Caco-2 (cell line): ENCODE measurements at places on chromosomes 6 and 20. TPM values are rescaled to one million over a fixed set of nuclear protein-coding genes. Genes with fewer than 3 reads are reported as not detected.

GRCh38 chr6:109222848-109223247 is 127.5 kb downstream of the CEP57L1 start:
- no peak for DNase-seq
- no peak overlapping the region for H3K27ac ChIP-seq
- no peak overlapping the region for H3K4me3 ChIP-seq
- H3K27me3 ChIP-seq = peaks cover 1% of the 10 kb centered on the region; the same call in 1 of the 2 replicates
- H3K4me1 ChIP-seq = no peaks in the 10 kb centered on the region

- no peak overlapping the region for H3K4me3 ChIP-seq
- no peaks in the 10 kb centered on the region for H3K27me3 ChIP-seq
- peaks cover 67% of the 10 kb centered on the region for H3K4me1 ChIP-seq
- H3K27ac ChIP-seq = peak overlapping the region; percentile 18
- no peaks in the 10 kb centered on the region for H3K36me3 ChIP-seq
- DNase-seq = no peak
These were observed 20.1 kb downstream of the DCBLD1 start for GRCh38 chr6:117502580-117502979.

ELOVL2 gene
- not detected in 2 replicates for total RNA-seq

DNA sequence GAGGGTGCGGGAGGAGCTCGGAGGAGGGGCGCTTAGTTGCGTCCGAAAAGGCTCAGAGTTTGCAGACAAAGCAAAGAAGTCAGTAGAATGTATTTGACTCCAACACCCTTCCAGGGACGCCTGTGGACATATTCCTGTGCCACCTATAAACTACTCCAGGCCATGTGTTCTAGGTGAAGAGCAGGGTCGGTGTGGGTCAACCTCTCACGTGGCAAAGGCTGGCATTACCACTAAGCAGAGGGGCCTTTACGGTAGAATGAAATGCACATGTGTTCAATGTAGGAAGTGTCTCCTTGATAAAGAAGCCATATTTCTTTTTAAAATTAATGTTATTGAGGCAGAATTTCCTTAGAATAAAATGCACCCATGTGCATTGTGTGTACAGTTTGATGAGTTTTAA is 15.4 kb downstream of the SIRT5 start:
- no peaks in the 10 kb centered on the region for H3K27me3 ChIP-seq
- H3K27ac ChIP-seq = no peak overlapping the region
- no peaks in the 10 kb centered on the region; the same call in 1 of the 2 replicates for H3K36me3 ChIP-seq
- H3K4me1 ChIP-seq = no peaks in the 10 kb centered on the region

CYP21A2 gene
- total RNA-seq = not detected in 2 replicates

- H3K4me3 ChIP-seq = no peak overlapping the region
- no peak overlapping the region for H3K27ac ChIP-seq
- DNase-seq = no peak
- no peaks in the 10 kb centered on the region for H3K27me3 ChIP-seq
- H3K4me1 ChIP-seq = no peaks in the 10 kb centered on the region
These were observed 56.5 kb upstream of the RNF144B start for GRCh38 chr6:18330548-18331081.

DNA sequence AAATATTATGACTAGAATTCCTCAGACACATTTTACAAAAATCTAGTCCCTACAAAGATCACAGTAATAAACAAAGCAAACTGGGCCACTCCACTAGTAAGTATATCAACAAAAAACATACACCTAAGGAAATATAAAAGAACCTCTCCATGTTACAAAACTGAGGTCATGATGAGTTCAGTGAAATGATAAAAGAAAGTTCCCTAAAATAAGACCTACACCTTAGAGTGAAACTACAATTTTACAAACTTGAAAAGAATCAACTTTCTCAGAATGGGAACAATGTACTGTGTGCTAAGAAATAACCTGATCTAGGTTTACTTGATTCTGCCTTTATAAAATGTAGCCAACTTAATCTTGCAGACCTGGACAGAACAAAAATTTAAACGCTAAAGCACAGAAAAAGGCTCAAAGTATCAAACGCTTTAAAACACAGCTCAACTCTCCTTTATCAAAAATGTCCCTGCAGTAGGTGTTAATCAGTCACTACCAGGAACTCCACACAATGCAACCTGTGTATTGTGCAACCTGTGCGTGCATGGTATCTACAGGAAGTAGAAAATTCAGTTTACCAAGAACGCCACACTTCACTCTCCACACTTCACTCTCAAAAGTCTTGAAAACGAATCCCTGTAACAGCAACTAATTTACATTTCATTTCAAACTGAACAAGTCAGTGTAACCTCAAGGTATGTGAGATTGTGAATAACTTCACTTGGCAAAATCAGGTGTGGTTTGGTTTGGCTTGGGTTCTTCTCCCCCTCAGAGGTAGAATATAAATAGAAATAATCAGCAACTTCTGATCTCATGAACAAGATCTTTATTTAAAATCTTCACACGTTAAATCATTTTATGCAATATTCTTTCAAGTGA is 1.8 kb downstream of the RALGAPA2 start:
- no peaks in the 10 kb centered on the region for H3K36me3 ChIP-seq
- DNase-seq = peak; percentile 61
- H3K27ac ChIP-seq = peak overlapping the region; percentile 24
- H3K4me1 ChIP-seq = peaks cover 15% of the 10 kb centered on the region; the same call in 1 of the 2 replicates

DNA sequence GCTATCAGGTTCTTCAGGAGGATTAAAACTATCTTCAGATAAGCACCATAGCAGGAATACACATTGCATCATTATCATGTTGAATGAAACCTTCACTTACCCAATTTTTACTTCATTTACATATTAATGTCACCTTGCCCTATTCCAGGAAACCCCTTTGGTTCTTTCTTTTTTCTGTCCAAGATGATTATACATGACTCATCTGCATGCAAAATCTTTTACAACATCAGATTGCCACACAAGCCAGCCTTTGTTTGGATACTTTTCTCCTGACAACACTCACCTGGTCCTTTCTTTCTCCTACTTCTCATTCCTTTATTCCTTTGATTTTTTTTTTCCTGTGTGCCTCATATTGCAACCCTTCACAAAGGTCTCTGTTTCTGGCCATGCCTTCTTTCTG is 200.5 kb upstream of the POU3F2 start:
- no peak for DNase-seq
- H3K36me3 ChIP-seq = no peaks in the 10 kb centered on the region
- no peaks in the 10 kb centered on the region for H3K4me1 ChIP-seq
- no peak overlapping the region for H3K27ac ChIP-seq
- no peak overlapping the region for H3K4me3 ChIP-seq

DNA sequence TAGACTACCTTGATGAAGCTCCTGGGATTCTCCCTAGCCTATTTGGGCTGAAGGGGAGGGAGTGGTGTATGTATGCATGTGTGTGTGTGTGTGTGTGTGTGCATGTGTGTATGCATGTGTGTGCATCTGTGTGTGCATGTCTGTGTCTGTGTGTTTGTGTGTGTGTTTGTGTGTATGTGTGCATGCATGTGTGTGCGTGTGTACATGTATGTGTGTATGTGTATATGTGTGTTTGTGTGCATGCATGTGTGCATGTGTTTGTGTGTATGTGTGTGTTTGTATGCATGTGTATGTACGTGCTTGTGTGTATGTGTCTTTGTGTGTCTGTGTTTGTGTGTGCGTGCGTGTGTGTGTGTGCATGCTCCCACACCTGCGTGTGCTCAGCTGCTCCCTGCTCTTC is 15.4 kb downstream of the FGD2 start:
- H3K27ac ChIP-seq = no peak overlapping the region
- no peaks in the 10 kb centered on the region for H3K27me3 ChIP-seq
- DNase-seq = no peak
- peaks cover 23% of the 10 kb centered on the region for H3K4me1 ChIP-seq
- no peaks in the 10 kb centered on the region for H3K36me3 ChIP-seq

GRCh38 chr20:54134445-54135220 is 39.2 kb downstream of the CYP24A1 start:
- DNase-seq = no peak
- no peak overlapping the region for H3K27ac ChIP-seq
- H3K27me3 ChIP-seq = no peaks in the 10 kb centered on the region

GRCh38 chr6:119610265-119610664 is 260.7 kb upstream of the MAN1A1 start:
- H3K4me3 ChIP-seq = no peak overlapping the region
- DNase-seq = no peak
- H3K27ac ChIP-seq = no peak overlapping the region
- H3K27me3 ChIP-seq = no peaks in the 10 kb centered on the region
- H3K4me1 ChIP-seq = no peaks in the 10 kb centered on the region

PTK7 gene
- 175 and 180 TPM in 2 replicates for total RNA-seq

OR12D2 gene
- total RNA-seq = not detected in 2 replicates

DNA sequence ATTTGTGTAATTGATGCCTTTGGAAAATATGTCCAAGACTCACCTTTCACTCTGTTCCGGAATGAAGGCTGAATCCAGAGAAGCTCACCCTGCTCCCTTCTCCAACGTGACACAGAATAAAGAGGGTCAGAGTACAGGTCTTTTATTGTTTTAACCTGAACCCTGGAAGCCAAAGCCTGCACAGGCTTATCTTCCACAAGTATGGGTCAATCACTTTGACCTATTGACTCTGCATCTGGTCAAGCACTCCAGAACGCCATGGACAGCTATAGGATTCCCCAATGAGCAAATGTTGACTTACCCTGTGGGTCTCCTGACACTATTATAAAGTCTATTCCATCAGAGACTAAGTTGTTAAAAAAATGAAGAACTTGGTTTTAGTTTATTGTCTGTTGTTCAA is 158.4 kb upstream of the MYLIP start:
- peaks cover 6% of the 10 kb centered on the region; the same call in 1 of the 2 replicates for H3K4me1 ChIP-seq
- H3K4me3 ChIP-seq = no peak overlapping the region
- H3K36me3 ChIP-seq = no peaks in the 10 kb centered on the region
- DNase-seq = peak; percentile 42
- H3K27me3 ChIP-seq = no peaks in the 10 kb centered on the region

SASH1 gene
- 41.7 and 42.0 TPM in 2 replicates for total RNA-seq

GRCh38 chr20:19348582-19348981 is 136.1 kb downstream of the SLC24A3 start:
- H3K4me3 ChIP-seq = no peak overlapping the region
- H3K27me3 ChIP-seq = no peaks in the 10 kb centered on the region
- H3K36me3 ChIP-seq = no peaks in the 10 kb centered on the region
- no peaks in the 10 kb centered on the region for H3K4me1 ChIP-seq

- no peaks in the 10 kb centered on the region for H3K4me1 ChIP-seq
- H3K4me3 ChIP-seq = no peak overlapping the region
- no peaks in the 10 kb centered on the region for H3K27me3 ChIP-seq
- H3K27ac ChIP-seq = no peak overlapping the region
- no peaks in the 10 kb centered on the region for H3K36me3 ChIP-seq
- DNase-seq = no peak
These were observed 458.7 kb upstream of the AGPAT4 start for GRCh38 chr6:161732594-161732993.

DNA sequence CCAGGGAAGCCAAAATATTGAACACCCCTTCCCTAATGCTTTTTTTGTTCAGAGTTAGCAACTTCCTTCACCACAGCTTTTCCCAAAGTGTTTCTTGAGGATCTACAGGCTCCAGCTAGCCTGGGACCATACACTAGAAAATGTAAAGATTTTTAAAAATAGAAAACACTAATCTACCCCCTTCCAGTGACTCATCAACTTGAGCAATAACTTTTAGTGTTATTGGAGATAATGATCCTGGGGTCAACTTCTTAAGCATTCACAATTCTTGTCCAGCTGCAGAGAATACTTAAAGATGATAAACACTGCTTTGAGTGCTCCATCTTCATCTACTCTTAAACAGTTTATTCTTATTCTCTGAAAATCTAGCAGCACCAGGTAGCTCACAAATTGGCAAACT is 131.6 kb downstream of the COL9A1 start:
- no peaks in the 10 kb centered on the region for H3K36me3 ChIP-seq
- H3K4me3 ChIP-seq = no peak overlapping the region
- no peak for DNase-seq
- no peaks in the 10 kb centered on the region; the same call in 1 of the 2 replicates for H3K27me3 ChIP-seq
- no peak overlapping the region for H3K27ac ChIP-seq

DNA sequence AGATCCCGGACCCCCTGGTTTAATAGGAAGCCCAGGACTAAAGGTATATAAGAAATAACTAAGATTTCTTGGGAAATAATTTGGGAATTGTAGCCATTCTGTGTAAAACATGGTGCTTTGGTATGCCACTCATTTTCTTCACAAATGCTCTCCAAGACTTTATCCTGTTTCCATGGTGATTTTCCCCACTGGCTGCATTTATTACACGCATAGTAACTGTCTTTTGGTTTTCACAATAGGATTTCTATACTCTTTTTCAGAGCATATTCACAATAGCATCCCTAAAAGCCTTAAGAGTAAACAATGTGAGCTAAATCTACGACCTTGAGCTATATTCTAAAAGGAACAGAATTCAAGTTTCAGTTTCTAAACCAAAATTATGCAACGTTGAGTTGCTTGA is 160.8 kb downstream of the COL9A1 start:
- no peak overlapping the region for H3K27ac ChIP-seq
- no peak overlapping the region for H3K4me3 ChIP-seq
- H3K36me3 ChIP-seq = no peaks in the 10 kb centered on the region
- H3K4me1 ChIP-seq = no peaks in the 10 kb centered on the region

GRCh38 chr6:14037402-14038277 is 79.9 kb upstream of the CD83 start:
- H3K27ac ChIP-seq = no peak overlapping the region
- no peak overlapping the region for H3K4me3 ChIP-seq
- no peaks in the 10 kb centered on the region for H3K36me3 ChIP-seq
- H3K27me3 ChIP-seq = no peaks in the 10 kb centered on the region; the same call in 1 of the 2 replicates
- no peak for DNase-seq

STX11 gene
- 1.3 TPM in 2 replicates for total RNA-seq

DNA sequence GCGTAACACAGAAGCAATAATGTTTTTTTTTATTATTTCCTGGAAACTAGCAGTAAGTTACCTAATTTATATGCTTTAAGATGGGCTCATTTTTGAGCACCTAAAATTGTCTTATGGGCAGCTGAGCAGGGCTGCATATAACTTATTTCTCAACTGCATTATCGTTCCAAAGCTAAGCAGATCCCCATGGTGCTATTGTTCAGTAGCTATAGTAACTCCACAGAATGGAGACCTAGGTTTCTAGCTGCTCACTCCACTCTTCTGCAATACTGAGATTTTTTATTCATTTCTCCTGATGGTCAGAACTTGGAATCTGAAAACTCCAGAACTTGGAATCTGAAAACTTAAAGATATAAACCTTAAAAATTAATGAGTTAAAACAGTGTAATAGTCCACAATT is 18.7 kb downstream of the CRISP1 start:
- no peak for DNase-seq
- no peak overlapping the region for H3K4me3 ChIP-seq
- no peaks in the 10 kb centered on the region for H3K36me3 ChIP-seq
- no peak overlapping the region for H3K27ac ChIP-seq
- H3K27me3 ChIP-seq = no peaks in the 10 kb centered on the region

- no peaks in the 10 kb centered on the region for H3K27me3 ChIP-seq
- no peak overlapping the region for H3K27ac ChIP-seq
- no peaks in the 10 kb centered on the region for H3K36me3 ChIP-seq
- peak; percentile 62 for DNase-seq
These were observed 15.8 kb upstream of the RNF182 start for GRCh38 chr6:13908955-13909381.
